ENCODE measurements at places on chromosomes 13 and 19.

- DNase-seq, result no peak
Observed at GRCh38 chr19:31957711-31958110, 387.7 kb upstream of the ZNF507 start.

- no peak for DNase-seq
Observed at GRCh38 chr13:48400850-48401291, 12.0 kb downstream of the LPAR6 start.

DNA sequence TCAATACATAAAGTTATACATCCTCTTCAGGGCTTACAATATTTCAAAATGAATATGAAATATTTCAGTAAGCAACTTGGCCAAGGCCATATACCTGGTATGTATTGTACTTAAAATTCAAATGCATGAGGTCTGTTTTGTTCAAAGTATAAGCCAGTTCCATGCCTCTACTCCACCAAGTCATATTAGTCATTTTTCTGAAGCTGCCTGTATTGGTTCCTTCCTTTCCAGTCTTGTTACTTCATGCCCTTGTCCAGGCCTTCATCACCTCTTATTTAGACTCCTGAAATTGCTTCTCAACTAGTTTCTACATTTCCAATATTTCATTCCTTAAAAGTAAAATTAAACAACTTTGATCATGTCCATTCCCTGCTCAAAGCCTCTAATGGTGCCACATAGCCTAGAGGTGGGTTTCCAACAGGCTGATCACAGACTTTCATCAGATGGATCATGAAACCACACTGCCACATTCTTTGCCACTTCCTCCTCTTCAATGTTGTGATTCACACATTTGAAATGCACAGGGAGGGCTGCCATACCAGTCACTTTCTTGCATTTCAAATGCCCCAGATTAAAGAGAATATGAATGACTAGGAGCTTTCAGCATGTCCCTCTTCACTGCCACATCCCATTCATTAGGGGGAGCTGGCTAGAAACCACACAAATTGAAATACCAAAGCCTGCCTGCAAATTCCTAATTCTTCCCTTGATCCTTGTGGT lies 424.1 kb upstream of the DACH1 start:
- DNase-seq, result no peak

DNA sequence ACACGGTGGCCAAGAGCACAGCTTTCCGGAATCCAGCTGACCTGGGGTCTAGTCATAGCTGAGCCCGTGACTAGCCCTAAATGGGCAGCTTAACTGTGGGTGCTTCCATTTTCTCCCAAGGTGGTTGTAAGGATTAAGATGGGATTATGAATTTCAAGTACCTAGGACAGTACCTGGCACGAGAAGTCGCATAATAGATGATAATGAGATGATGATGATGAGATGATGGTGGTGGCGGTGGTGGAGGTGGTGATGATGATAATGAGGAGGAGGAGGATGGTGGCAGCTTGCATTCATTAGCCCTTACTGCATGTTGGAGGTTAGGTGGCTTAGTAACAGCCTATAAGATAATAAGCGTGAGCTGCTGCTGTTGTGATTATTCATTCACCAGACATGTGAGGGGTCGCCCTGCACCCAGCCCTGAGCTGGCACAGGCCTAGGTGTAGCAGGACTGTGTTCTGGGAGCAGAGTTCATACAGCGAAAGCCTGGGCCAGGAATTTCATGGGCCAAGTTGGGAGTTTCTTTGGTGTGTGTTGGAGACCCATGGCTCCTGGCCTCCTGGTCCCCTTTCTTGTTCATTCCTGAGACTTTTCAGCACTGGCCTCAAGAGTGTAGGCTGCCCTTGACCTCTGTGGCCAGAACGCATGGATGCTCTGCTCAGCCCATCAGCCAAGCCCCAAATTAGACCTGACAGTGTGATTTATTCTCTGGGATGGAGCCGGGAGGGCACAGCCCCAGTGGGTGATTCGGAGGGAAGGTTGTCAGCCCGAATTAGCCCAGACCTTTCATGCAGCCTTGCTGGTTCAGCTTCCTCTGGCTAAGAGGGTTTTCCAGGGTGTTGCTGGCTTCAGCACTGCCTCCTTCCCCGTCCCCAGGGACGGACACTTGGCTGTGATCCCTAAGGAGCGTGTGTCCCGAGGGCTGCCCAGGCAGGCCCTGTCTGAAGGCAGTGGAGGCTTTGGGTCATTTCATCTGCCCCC lies 128.8 kb downstream of the SIPA1L3 start:
- no peak for DNase-seq

DNA sequence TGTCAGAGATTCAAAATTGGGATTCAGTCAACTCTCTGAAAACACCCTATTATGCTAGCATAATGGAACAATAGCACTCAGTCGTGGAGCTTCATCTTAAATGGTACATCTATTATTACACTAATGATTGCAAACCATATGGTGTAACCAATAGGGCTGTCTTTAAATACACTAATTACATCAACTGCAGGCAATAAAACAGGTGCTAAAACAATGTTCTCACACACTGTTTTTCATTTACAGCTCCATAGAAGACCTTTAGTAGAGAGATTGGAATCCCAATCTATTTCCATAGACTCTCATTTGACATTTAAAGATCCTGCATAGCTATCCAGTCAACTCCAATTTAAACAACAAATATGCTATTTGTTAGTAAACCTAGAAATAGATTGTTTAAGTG lies 1917.4 kb downstream of the OLFM4 start:
- no peak for DNase-seq
